Pons (tissue), 1 donor: ENCODE measurements at places on chromosomes 6 and 20.

DNA sequence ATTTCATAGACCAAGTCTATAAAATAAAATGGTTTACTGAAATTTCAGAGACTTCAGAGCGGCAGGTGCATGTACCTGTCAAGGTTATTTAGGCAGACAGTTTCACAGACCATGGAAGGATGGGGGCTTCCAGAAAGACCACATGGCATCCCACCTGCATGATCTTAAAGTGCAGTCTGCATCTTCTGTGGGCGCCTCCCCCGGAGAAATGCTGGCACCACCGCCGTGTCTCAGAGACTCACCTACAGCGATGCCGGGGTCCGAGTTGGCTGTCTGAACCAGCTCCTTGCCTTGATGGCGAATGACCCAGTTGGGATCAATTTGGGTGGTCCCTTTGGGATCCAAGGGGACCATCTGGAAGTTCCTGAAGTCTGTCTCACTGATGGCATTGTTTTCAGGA is 30.6 kb downstream of the THBS2 start:
- no peak for DNase-seq

GRCh38 chr6:35282472-35282871 is 15.1 kb upstream of the DEF6 start:
- DNase-seq: no peak

DNA sequence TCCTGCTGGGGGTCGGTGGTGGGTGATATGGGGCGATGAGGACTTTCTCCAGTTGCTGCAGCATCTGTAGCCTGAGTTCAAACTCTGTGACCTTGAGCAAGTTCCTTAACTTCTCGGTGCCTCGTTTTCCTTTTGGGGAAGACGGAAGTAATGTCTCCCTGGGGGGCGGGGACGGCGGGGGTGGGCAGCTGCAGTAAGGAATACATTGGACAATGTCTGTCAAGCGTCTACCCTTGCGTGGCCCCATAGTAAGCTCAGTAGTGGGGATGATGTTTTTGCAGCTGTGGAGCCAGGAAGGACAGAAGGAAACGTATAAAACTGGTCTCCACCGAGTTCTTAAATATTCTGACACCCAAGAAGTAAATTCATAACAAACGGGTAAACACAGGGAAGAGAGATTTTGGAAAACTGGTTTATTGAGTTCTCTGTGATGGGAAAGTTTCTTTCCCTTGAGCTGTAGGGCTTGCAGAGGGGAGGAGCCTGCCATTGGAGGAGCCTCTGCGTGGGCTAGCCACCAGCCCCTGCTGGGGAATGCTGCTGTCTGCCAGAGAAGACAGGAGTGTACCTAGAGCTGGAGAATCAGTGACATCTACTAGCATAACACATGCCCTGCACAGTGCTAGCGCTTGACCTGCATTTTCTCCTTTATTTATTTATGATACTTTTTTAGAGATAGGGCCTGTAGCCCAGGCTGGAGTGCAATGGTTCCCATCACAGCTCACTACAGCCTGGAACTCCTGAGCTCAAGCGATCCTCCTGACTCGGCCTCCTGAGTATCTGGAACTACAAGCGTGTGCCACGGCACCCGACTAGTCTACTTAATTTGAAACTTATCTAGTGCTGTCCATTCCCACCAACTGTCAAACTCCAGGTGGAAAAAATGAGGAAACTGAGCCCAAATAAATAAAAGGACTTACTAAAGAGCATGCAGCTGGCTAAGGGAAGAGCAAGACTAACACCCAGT is 1.2 kb upstream of the ACSS1 start:
- DNase-seq: peak; percentile 26

GRCh38 chr20:10729785-10730184 is 56.0 kb upstream of the JAG1 start:
- DNase-seq: no peak

GRCh38 chr6:123105561-123105960 is 109.5 kb downstream of the CLVS2 start:
- DNase-seq: no peak

DNA sequence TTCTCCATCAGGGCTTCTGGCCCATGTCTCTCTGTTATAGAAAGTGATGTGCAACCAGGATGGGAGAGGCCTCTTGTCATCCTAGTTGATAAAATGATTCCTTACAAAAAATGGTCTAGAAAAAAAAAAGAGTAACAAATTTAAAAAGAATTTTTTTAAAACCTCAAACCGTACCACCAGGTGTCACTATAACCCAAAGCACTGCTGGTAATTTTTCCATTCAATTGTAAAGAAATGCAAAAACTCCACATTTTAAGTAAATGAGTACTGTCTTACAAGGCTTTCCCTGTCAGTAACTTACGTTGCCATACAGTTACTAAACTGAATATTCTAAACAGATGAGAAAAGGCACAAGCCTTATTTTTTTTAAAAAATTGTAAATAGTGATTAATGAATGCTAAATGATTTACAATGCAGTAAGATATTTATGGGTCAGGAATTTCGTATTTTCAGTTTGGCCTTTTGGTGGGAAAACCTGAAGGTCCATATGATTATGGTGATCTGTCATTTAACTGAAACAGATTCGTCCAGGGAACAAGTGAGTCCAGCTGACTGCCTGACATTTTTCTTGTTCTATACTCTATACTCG is 95.4 kb downstream of the OGFRL1 start:
- peak; percentile 46 for DNase-seq

- DNase-seq: no peak
These were observed 437.5 kb upstream of the RGS17 start for GRCh38 chr6:153568628-153569027.

GRCh38 chr6:101482606-101483005 is 89.1 kb downstream of the GRIK2 start:
- no peak for DNase-seq

- DNase-seq: no peak
These were observed 3.0 kb downstream of the ARFRP1 start for GRCh38 chr20:63704749-63705117.

DNA sequence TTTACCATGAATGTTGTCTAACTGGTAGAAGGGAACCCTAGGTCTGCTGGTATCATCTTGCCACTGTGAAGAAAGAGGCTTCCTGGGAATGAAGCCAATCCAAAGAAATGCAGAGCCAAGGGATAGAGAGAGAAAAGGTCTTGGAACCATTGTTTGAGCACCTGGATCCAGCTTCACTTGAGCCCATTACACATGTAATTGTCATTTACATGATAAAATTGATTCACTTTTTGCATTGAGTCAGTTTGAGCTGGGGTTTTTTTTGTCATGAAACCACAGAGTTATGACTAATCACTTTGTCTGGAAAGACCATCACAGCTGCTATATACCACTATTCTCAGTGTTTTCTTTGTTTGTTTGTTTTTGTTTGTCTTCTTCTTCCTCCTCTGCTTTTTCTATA is 112.3 kb downstream of the CBLN4 start:
- DNase-seq: no peak
